ENCODE measurements at places on chromosomes 5 and 9. TPM values are rescaled to one million over a fixed set of nuclear protein-coding genes. Genes with fewer than 3 reads are reported as not detected.

The SLU7 gene
- 57.5 TPM for total RNA-seq

The ECSCR gene
- 513 TPM for total RNA-seq

The OBP2B gene
- total RNA-seq, result not detected

The GCNT1 gene
- total RNA-seq, result 22.0 TPM

The PCDHGA3 gene
- 0.26 TPM for total RNA-seq

The ARAP3 gene
- 43.1 TPM for total RNA-seq
